ENCODE measurements at places on chromosomes 3 and 15. TPM values are rescaled to one million over a fixed set of nuclear protein-coding genes. Genes with fewer than 3 reads are reported as not detected.

Gene INTS14
- total RNA-seq = 44.0 TPM

Gene SUCLG2
- 37.3 TPM for total RNA-seq

Gene STRC
- 0.06 TPM for total RNA-seq

Gene NOX5
- 0.24 TPM for total RNA-seq

Gene WDR72
- total RNA-seq = 5.5 TPM

Gene ANKRD63
- total RNA-seq = 0.54 TPM

Gene NEK11
- total RNA-seq = 4.5 TPM

Gene GP5
- total RNA-seq = not detected

Gene ASB14
- total RNA-seq = not detected

Gene XCR1
- not detected for total RNA-seq

Gene GHSR
- not detected for total RNA-seq

Gene ATP8B4
- total RNA-seq = 0.69 TPM

Gene TRH
- total RNA-seq = not detected

Gene CTXN2
- 0.05 TPM for total RNA-seq

Gene CXCR6
- not detected for total RNA-seq

Gene AGBL1
- total RNA-seq = not detected

Gene GDPGP1
- 5.6 TPM for total RNA-seq

Gene CORO2B
- total RNA-seq = 3.2 TPM

Gene CAMP
- total RNA-seq = not detected

Gene CFAP20DC
- 2.3 TPM for total RNA-seq

Gene VPS13C
- 9.6 TPM for total RNA-seq

Gene FSD2
- total RNA-seq = not detected

Gene ZNF385D
- 0.05 TPM for total RNA-seq

Gene MBNL1
- 60.8 TPM for total RNA-seq

Gene MKRN3
- 2.8 TPM for total RNA-seq

Gene ACKR4
- total RNA-seq = not detected

Gene PRSS50
- total RNA-seq = not detected

Gene ITPKA
- 2.0 TPM for total RNA-seq

Gene ST8SIA2
- total RNA-seq = 0.50 TPM

Gene CLRN1
- total RNA-seq = not detected

Gene TRPM7
- total RNA-seq = 23.1 TPM

Gene CD200
- total RNA-seq = not detected

Gene CFAP100
- total RNA-seq = not detected

Gene INKA1
- total RNA-seq = 2.1 TPM

Gene GOLGA6A
- 0.05 TPM for total RNA-seq

Gene CYP8B1
- not detected for total RNA-seq

Gene CKMT1B
- total RNA-seq = 3.8 TPM

Gene MEX3B
- 5.2 TPM for total RNA-seq

Gene EXD1
- total RNA-seq = not detected

Gene PIK3CA
- 4.7 TPM for total RNA-seq

Gene DOCK3
- 0.39 TPM for total RNA-seq

Gene ACAP2
- 7.6 TPM for total RNA-seq

Gene NR2F2
- total RNA-seq = 24.0 TPM

Gene USP8
- 41.6 TPM for total RNA-seq

Gene GPX1
- 296 TPM for total RNA-seq

Gene CHRNA7
- 4.2 TPM for total RNA-seq

Measured in A549 treated with CORT108297 at 1 μM for 4 hours (cell line).